ENCODE measurements at places on chromosomes 7 and 10. TPM values are rescaled to one million over a fixed set of nuclear protein-coding genes. Genes with fewer than 3 reads are reported as not detected.

Gene SAP25
- not detected for polyA plus RNA-seq

Gene TRPV6
- 2.3 TPM for polyA plus RNA-seq

Gene SYT15
- 0.81 TPM for polyA plus RNA-seq

Gene MORN4
- 47.9 TPM for polyA plus RNA-seq

Gene CLDN4
- not detected for polyA plus RNA-seq

Gene MRLN
- 5.6 TPM for polyA plus RNA-seq

Gene TMEM213
- polyA plus RNA-seq = not detected

Gene CCDC71L
- 0.22 TPM for polyA plus RNA-seq

Gene SEC24C
- 14.2 TPM for polyA plus RNA-seq

Gene PNLIPRP2
- not detected for polyA plus RNA-seq
